NCI-H82 (cell line): ENCODE measurements at places on chromosomes 5 and 9.

DNA sequence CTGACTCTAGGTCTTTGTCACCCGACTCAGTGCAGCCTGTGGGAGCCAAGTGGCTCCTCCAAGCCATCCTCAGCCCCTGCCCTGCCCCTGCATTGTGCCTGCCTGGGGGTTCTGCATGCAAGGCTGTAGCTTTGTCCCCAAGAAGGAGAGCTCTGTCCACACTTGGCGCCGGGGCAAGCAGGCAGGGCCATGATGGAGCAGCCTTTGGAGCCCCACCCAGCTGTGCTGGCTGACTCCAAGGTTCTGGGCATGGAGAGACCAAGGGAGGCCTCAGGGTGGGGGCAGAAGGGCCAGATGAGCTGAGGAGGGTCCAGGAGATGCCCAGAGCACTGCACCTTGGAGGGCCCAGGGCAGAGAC lies 226.2 kb downstream of the CACNA1B start:
- no peak for DNase-seq

DNA sequence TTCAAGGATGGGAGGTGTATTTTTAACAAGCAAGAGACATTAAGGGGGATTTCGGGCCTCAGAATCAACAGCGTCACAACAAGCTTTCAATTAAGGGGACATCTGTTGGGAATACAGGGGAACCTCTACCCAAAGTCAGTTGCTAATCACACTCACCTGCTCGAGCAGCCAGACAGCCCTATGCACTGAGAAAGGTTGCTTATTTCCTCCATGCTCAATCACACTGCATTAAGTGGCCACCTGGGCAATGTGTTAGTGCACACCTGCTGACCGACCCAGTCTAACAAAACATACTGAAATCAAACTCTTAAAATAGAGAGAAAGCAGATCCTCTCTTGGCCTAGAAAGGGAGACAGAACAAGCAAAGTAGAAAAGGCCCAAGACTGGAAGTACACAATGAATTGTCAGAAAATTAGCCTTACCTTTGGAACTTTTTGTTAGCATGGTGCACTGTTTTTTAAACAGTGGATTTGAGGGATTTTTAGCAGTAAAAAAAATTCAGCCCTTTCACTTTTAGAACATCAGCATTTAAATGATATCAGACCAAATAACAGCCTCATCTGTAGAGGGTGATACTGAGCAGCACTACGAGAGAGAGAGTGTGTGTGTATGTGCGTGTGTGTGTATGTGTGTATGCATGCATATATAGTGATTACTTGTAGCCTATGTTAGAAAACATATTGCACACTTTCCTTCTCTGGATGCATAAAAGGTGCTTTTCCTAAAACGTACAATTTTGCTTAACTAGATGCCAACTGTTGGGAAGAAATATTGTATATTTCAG lies 1118.6 kb upstream of the DMAC1 start:
- DNase-seq, result no peak

- no peak for DNase-seq
Measured at GRCh38 chr5:109987970-109988369, 298.2 kb downstream of the MAN2A1 start.

DNA sequence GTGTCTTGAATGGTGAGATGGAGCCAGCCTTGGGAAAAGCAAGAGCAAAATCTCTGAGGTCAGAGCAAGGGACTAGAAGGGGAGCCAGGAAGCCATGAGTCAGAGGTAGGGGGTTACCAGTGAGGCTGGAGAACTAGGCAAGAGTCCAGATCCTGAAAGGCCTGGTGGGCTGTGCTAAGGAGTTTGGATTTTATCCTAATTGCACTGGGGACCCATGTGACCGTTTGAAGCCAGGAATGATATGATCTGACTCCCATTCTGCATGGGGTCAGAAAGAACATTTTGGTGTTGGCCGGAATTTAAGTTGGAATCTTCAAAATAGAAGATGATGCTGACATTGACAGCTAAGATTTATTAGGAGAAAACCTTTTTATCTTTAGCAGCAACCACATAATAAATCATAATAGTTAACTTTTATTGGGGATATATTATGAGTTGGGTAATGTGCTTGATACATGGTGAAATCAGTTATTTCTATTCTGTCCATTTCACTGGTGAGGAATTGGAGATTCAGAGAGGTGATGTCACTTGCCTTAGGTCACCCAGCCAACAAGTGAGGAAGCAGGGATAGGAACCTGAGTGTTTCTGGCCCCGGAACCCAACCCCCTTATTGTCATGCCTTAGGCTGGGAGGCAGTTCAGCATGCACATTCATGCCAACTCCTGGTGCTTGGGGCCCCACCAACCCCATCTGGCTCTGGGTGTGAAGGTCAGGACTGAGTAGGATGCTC lies 61.5 kb upstream of the RARS1 start:
- peak; percentile 31 for DNase-seq

DNA sequence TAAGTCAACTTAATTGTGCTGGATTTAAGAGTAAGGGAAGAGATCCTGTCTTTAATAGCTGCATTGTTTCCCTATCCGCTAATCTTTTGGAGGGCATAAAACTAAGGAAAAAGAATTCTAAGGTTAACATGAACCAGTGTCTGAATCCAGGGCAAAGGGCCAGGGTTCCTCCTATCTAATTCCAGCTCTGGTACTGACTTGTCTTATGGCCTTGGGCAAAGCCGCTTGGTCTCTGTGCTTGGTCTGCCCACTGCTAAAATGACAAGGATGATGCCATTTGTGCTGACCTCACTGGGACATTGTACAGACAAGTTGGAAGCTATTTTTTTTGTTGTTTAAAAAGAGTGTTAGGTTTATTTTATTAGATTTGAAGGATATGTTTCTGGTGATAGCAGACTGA lies 334.7 kb upstream of the PIK3R1 start:
- DNase-seq, result no peak

- no peak for DNase-seq
Measured at GRCh38 chr5:76657683-76658311, 34.6 kb upstream of the F2RL2 start.

DNA sequence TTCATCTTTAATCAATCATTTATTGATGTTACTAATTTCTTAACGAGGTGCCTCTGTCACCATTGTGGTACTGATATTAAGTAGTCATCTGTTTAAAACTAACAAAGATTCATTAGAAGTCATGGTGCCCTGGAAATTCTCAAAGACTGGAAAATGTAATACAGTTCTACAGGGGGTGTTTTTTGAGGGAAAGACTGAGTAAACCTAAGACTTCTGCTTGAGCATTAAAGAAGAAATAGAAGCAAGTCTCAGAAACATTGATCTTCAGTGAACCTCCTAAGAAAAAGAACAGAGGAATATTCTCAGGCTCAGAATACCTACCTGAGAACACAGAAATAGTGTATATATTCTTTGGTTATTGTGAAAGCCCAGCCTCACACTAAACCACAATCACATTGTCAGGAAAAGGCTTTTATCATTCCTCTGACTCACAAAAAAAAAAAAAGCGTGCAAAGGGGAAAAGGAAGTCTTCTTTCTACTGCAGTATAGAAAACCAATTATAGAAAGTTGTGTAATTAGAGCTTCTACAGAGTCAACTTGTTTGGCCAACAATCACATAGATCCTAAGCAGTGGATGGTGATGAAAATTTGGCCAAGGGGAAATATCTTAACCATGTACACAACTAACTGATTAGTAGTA lies 60.8 kb downstream of the HINT1 start:
- DNase-seq, result no peak

DNA sequence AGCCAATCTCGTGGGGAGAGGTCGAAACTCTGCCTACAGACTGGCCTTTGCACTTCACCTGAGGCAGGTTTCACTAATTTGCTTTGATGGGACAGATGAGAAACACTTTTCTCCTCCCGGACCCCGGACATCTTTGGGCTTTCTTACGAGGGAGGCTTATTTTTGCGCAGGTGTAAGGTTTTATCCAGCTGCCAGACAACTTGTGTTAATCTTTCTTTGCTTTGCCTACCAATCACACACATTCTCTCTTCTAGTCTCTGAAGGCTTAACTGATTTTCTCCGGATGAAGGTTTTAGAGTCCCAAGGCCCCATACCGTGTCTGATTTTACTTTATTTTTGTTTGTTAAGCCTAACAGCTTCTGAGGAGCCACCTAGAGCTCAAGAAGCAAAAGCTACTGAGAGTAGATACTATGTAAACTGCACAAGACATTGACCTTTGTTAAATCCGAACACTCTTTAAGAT lies 436 bp upstream of the EMB start:
- DNase-seq, result no peak

DNA sequence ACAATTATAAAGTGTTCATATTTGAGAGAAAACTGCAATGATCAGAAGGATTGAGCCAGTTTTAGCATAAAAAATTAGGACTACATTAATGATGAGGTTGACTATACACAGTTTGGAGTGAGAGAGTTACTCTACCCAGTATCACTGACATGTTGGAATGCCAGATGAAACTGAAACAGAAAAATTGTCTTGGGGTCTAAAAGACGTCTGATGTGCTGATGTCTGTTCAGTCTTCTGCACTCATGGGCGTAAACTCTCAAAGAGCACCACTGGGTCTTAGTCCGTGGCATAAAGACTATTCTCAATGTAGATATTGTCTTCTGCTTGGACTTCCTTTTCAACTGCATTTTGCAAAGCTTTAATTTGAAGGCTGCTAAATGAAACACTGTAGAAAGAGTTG lies 29.5 kb downstream of the HAVCR1 start:
- no peak for DNase-seq

DNA sequence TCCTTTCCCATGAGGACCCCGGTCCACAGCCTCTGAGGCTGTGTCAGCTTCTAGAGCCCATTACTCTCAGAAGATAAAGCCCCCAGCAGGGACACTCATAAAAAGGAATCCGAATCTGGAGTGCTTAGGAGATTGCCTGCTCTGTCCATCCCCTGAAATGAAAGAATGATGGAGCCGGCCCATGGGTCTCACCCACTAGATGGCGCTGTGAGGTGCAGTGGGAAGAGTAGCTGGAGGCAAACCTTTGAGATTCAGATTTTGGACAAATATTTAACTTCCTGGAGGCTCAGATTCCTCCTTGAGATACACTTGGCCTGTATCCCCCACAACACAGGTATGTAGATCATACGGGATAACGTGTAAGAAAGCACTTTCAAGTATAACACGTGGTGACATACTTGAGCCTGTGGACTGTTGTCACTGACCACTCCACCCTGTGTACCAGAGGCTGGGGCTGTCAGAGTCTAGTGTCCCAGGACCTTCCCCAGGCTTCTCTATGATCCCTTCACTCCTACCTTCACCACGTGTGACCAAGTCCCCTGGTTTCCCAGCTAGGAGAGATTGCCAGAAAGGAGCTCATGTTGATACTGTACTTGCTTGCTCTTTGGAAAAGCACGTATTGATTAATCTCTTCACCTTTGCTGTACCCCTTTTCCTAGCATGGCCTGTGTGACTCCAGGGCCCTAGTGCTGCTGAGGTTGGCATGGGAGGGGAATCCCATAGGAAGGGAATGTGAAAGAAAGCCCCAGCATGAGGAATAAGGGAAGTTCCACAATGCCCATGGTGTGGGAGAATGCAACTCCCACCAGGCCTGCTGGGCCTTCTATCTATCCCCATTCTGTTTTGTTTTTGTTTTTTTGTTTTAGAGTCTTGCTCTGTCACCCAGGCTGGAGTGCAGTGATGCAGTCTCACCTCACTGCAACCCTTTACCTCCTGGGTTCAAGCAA lies 32.1 kb downstream of the TRMO start:
- DNase-seq, result peak; percentile 43

GRCh38 chr5:73135429-73136054 lies 15.2 kb downstream of the TMEM171 start:
- DNase-seq, result peak; percentile 73

- no peak for DNase-seq
Measured at GRCh38 chr5:96625365-96625764, 36.8 kb upstream of the CAST start.

GRCh38 chr5:61262080-61262479 lies 70.0 kb upstream of the ZSWIM6 start:
- peak; percentile 64 for DNase-seq

DNA sequence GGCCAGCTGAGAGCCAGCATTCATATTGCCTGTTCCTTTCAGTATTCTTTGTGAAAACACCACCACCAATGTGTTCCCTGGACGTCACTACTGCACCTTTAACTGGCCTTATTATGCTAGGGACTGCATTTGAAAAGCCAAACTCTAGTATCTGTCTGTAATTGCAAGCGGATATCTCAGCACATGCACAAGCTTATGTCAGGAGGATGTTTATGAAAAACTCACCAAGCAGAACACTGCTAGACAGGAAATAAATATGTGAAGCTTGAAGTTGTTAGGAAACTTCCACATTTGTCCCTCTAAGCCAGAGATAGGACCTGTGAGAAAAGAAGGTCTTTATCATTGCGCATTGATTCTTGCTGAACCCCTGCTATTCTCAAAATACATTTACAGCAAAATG lies 135.4 kb upstream of the CCDC152 start:
- DNase-seq, result no peak

- no peak for DNase-seq
Measured at GRCh38 chr9:122020398-122020797, 72.7 kb downstream of the TTLL11 start.

DNA sequence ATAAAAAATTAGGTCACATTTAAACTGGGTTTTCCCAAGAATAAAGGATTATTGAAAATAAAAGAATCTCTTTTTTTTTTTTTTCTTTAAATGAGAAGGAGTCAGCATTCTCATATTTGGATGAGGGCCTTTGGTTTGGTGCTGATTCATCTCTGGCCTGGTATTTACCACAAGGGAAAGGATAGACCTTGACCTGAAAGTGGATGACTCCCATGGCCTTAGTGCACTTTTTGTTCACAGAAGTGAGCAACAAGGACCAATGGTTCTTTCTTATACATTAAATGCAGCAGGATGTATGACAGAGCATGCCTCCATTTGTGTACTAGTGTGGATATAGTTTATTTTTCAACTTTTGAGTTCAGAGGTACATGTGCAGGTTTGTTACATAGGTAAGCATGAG lies 6.9 kb downstream of the YTHDC2 start:
- DNase-seq, result peak; percentile 46

GRCh38 chr9:133004091-133004998 lies 25.9 kb downstream of the GFI1B start:
- no peak for DNase-seq

- no peak for DNase-seq
Measured at GRCh38 chr5:73940026-73940425, 314.0 kb downstream of the ARHGEF28 start.

GRCh38 chr9:134923466-134923865 lies 5.8 kb upstream of the FCN1 start:
- DNase-seq, result no peak

DNA sequence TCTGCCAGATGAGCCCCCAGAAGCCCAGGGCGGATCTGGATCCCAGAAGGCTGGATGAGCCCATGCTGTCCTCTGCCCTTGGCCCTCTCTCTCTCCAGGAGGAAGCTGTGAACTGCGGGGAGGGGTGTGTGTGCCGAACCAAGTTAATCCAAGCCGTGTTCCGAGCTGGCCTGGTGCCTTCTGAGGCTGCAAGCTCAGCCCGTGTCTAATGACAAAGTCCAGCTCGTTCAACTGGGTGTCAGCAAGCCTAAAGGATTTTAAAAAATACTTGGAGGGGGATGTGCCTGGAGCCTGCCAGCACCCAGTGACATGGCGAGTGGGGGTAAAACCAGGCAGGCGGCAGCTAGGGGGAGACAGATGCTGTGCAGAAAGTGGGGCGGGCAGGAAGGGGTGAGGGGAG lies 8.0 kb downstream of the STC2 start:
- no peak for DNase-seq
